Activated CD4-positive, CD25-positive, alpha-beta regulatory T cell (primary cell): ENCODE measurements at places on chromosomes 7 and 10.

- no peak for DNase-seq
Measured at GRCh38 chr10:78964274-78964951, 104.4 kb upstream of the ZMIZ1 start.

DNA sequence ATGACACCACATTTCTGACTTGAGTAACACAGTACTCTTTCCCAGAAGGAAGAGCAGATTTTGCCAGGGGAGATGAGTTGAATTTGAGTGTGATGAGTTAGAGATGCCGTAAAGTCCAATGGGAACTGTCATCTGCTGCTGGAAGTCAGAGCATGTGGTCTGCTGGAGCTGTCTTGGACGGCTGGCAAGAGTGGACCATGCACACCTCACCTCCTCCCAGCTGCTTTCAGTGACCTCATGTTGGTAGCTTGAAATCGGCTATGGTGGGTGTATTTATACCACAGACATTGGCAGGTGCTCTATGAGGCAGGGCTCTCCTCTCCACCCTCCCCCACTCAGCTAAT lies 82.3 kb downstream of the COL13A1 start:
- DNase-seq, result no peak

DNA sequence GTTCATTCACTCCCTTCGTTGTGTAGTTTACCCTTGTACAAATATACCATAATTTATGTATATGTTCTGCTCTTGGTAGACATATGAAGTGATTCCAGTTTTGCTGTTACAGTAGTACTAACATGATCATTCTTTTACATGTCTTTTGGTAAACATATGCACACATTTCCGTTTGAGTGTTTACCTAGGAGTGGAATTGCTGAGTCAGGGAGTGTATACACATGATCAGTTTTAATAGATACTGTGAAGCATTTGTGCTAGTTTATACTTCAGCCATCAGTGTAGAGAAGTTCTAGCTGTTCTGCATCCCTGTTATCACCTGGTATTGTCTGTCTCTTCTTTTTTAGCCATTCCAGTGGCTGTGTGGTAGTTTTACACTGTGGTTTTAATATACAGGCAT lies 34.5 kb upstream of the CYP26C1 start:
- DNase-seq, result no peak

GRCh38 chr7:55326081-55326835 lies 38.9 kb upstream of the LANCL2 start:
- DNase-seq, result no peak

- DNase-seq, result no peak
Measured at GRCh38 chr10:7696545-7696944, 6.6 kb upstream of the ITIH2 start.

DNA sequence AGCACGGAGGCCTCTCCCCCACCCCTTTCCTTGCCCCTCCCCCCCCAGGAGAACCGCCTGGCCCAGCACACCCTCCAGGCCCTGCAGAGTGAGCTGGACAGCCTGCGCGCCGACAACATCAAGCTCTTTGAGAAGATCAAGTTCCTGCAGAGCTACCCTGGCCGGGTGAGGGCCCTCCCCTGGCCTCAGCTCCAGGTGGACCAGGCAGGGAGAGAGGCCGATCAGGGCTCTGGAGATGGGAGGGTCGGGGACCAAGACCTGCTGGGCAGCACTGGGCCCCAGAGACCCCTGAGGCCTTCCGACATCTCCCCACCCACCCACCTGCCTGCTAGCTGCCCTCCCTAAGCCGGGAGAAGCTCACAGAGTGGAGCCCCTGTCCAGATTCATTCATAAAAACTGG lies 8.8 kb upstream of the SH2B2 start:
- no peak for DNase-seq

- no peak for DNase-seq
Measured at GRCh38 chr7:111098926-111099250, 8.0 kb downstream of the LRRN3 start.
